HuH-7.5 (cell line): ENCODE measurements at places on chromosomes 7 and 10.

DNA sequence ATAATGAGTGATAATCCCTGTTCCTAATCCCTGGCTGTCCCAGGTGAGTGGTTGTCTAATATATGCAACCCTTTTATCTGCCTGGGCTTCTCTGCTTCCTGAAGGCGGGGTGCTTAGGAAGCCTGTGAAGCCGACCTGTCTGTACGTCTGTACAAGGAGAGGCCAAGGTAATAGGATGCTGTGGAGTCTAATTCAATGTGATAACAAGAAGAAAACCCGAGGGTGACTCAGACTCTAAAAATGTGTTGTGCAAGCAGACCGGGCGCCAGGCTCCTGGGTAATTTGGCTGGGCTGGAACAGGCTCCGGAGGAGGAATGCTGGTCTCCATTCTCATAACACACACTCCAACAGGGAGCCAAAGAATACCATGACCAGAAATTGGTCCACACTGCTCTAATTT lies 43.6 kb downstream of the THNSL1 start:
- peak; percentile 29 for DNase-seq

GRCh38 chr10:79331709-79332108 lies 15.6 kb upstream of the PPIF start:
- no peak for DNase-seq

GRCh38 chr7:132083126-132083525 lies 493.1 kb downstream of the PLXNA4 start:
- no peak for DNase-seq

DNA sequence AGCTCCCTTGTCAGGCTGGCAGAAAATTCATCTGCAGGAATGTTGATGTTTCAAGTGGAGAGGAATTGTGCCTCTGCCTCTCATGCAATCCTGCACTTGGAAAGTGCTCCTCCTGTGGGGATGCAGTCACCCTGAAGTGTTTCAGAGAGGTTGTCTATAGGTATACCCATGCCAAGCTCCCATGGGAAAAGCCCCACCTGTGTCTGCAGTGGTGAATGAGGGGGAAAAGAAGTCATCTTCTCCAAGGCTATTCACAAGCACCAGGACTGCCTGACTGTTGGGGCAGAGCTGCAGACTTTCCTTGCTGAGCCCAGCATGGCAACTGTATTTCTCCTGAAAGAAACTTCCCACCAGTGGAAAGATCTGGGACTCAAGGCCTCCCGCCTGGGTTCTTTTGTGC lies 35.5 kb downstream of the GPR22 start:
- DNase-seq = no peak

- no peak for DNase-seq
Measured at GRCh38 chr10:88115407-88115806, 252.0 kb downstream of the PTEN start.

DNA sequence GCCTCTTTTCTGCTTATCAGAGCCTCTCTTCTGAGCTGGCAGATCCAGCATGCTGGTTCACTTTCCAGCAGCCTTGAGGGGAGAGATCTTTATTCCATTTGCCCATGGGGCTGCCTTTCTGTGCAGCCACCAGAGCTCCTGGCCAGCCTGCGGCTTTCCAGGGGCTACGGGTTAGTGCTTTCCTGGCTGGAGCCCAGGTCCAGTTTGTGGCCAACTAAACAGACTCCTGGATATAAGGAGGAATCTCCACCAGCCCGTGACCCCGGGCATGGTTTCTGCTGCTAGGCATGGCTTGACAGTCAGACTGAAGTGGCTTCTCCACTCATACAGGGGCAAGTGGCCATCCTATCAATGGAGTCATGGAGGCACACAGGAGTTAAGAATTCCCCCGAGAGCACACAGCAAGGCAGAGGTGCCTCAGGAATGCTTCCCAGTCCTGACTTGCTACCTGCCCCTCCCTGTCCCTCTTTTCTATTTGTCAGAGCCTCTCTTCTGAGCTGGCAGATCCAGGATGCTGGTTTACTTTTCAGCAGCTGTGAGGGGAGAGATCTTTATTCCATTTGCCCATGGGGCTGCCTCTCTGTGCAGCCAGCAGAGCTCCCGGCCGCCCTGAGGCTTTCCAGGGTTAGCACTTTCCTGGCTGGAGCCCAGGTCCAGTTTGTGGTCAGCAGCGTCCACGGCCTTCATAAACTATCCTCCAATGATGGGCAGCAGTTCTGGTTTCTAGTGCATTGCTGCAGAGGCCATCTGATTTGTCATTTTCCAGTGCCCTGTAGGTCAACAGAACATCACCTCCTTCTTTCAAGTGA lies 35.9 kb downstream of the TSPAN15 start:
- no peak for DNase-seq

DNA sequence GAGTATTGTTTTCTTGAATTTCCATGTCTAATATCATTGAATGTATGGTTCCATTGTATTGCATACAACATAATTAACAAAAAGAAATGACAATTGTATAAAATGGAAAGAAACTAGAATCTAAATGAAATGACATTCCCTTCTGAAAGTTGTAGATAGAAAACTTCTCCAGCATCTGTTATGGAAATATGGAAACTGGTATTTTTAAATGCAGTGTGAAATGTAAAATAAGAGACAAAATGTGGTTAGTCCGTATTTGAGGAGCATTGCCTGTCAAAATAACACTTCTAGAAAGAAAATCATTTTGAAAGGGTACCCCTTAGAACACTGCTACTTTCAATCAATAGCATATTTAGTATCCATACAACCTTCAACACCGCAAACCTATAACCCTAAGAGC lies 286.3 kb upstream of the CELF2 start:
- no peak for DNase-seq

DNA sequence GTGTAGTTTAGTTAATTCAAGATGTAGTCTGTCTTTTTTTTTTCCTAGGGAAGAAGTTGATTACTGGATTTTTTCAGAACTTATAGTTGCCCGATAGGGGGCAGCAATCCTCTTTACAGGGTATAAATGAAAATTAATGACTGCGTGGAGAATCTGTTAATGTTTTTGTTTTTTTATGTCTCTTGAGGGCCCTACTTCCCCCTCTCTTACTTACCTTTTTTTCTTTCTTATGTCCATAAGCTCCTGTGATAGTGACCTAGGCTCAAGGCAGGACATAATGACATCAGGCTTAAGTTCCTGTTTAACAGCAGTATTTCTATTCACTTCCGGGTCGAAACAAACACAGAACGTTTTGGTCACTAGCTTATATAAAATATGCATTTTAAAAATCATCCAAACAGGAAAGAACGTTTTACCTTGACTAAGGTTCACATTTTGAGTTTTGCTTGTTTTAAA lies 18.8 kb downstream of the CDC123 start:
- DNase-seq = no peak

DNA sequence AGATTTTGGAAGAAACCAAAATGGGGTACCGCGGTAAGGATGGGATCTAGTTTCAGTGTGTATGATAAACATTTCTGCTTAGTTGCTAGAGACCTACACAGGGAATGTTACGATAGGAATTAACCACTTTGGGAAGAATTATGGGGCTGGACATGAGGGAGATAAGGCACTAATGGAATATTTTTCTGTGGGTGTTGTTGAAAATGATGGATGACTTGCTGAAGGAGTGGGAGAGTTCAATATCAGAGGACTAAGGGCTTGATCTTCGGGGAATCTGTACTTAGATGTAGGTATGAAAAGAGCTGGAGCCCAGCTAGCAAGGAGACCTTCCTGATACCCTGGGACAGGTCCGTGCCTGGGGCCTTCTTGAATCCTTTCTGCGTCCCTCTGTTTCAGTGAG lies 303.7 kb downstream of the EXOC4 start:
- DNase-seq = no peak

- no peak for DNase-seq
Measured at GRCh38 chr7:80481196-80481884, 30.5 kb downstream of the GNAT3 start.

- DNase-seq = no peak
Measured at GRCh38 chr10:124657806-124658205, 86.4 kb downstream of the FAM53B start.

- no peak for DNase-seq
Measured at GRCh38 chr7:111887734-111888133, 318.5 kb downstream of the DOCK4 start.

DNA sequence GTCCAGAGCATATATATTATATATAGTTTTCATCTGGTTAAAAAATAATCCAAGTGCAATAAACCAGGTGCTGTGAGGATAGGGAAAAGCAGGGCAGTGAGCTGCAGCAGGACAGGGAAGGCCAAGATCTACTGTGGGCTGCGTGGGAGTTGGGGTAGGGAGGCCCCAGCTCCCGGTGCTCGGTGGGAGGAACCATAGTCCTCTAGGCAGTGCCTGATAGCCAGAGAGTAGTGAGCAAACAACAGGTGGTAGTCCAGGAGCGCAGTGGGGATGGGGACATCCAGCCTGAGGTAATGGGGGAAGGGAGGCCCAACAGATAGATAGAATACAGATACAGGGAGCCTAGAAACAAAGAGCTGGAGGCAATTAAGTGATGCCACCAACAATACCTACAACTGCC lies 4.1 kb upstream of the BMPR1A start:
- no peak for DNase-seq

- peak; percentile 39 for DNase-seq
Measured at GRCh38 chr10:24617771-24618396, 105.8 kb downstream of the ARHGAP21 start.

- no peak for DNase-seq
Measured at GRCh38 chr7:13165854-13166253, 478.4 kb downstream of the ARL4A start.

DNA sequence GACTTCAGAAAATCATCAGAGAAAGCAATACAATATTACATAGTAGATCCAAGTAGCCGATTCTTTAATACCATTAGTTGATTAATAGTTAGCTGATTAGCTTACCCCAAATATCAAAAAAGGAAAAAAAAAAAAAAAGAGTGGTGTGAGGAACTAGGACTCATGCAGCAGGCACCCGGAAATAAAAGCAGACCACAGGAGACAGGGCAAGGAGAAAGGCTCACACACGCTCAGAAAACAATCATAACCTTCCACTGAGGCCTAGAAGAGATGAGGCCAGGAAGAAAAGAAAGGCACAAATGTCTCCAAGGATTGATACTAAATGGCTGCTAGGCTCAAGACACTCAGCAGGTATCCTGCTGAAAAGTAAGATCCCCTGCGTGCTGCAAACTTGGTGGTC lies 25.9 kb downstream of the TRDMT1 start:
- no peak for DNase-seq

- DNase-seq = no peak
Measured at GRCh38 chr10:80203835-80204676, 1.3 kb downstream of the ANXA11 start.

- no peak for DNase-seq
Measured at GRCh38 chr10:89879121-89879520, 177.7 kb downstream of the KIF20B start.

GRCh38 chr10:70918851-70919530 lies 30.6 kb upstream of the PCBD1 start:
- DNase-seq = no peak

DNA sequence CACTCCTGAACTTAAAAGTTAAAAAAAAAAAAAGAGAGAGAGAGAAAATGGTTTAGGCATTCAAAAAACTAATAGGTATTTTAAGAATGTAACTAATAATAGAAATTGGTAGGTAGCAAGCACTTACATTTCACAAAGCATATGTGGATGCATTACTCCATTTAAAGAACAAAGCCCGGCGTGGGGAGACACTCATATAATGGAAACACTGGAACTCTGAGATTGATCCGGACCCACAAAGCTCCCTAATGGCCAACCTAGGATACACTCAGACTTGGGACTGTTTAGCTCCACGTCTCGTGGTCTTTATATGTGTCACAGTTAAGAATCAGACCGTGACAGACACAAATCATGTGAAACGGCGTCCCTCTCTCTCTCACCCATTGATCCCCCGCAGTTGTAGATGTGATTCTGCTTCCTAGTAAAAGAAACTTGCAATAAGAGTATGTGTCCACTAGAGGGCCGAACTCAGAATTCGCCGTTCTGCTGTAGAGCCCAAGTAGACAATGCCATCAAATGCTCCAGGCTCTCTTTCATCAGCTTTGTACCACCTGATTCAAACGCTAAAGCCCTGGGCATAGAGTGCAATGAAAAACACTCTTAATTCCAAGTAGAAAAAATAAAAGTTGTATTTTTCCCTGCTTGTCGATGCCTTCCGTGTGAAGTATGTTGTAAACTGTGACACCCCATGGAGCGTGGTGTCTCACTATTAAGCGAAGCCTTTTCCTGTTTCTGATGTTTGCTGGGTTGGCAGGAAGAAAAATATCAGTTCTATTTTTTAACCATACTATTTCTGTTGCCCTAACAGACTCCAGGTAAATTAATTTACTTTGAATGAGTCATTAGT lies 429.0 kb upstream of the MTPN start:
- DNase-seq = peak; percentile 8

DNA sequence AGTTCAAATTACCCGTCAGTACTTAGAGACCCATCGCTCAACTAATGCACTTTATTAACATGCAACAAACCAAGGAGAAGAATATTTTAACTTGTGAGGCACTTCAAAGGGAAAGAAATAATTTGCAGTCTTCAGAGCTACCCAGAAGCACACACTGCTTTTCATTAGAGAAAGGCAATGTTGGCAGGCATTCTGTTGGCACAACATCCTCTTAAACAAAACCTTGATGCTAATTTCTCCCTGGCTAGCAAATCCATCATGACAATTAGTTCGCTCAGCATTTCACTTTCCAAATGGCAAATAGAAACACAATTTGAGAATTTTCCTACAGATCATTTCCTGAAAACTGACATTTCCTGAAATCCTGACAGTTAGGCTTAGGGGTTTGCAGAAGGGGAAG lies 155.6 kb upstream of the FAM13C start:
- no peak for DNase-seq

DNA sequence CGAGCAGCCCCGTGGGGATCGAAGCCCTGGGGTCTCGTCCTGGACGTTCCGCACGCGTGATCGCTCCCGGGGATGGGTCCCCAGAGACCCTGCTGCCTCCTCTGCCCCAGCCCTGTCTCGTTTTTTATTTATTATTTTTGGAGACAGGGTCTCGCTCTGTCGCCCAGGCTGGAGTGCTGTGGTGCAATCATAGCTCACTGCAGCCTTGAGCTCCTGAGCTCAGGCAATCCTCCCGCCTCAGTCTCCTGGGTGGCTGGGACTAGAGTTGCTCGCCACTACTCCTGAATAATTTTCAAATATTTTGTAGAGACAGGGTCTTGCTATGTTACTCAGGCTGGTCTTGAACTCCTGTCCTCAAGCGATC lies 319 bp upstream of the STX1A start:
- DNase-seq = no peak

DNA sequence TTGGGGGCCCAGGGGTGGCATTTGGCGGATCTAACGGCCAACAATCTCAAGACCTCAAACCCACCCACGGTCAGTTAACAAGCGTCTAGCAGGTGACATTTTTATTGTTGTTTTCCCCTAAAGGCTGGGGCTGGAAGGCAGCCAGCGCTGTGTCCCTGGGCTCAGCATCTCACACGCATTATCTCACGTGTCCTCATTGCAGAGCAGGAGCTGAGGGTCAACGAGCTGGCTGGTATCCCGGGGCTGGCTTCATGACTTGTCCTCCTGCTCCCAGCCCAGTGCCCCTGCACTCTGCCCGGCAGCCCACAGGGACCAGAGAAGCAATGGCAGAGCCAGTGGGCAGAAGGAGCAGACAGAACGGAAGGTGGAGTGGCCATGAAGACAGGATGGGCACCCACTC lies 54.4 kb upstream of the TMEM273 start:
- no peak for DNase-seq
